ENCODE measurements at places on chromosomes 5 and 9. TPM values are rescaled to one million over a fixed set of nuclear protein-coding genes. Genes with fewer than 3 reads are reported as not detected.

DNA sequence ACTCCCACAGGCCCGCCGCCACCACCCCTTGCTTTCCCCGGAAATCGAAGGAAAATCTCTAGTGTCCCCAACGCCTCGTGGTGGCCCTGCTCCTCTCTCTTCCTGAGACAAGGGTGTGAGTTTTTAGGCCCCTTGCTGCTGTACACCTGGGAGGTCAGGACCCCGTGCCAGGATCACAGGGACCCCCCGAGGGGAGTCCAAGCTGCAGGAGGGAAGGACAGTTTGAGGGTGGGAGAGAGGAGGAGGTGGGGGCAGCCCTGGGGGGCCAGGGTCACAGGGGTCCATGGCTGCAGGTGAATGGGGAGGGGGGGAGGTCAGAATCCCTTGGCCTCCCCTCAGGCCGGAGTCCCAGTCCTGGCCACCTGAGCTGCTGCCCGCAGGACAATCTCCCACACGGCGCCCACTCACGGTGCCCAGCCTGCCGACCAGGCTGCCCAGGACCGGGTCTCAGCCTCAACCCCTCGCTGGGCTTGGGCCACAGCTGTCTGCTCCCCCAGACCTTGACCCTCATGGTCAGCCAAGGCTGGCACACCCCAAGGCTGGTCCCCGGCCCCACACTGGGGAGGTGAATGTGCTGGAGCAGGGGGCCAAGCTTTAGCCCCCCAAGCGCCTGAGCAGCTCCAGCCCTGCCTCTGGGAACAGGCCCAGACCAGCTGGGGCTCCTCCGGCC lies 19.9 kb downstream of the TPPP start:
- DNase-seq, result no peak

- DNase-seq, result no peak
These were observed 434.4 kb upstream of the BRINP1 start for GRCh38 chr9:119803679-119804078.

DNA sequence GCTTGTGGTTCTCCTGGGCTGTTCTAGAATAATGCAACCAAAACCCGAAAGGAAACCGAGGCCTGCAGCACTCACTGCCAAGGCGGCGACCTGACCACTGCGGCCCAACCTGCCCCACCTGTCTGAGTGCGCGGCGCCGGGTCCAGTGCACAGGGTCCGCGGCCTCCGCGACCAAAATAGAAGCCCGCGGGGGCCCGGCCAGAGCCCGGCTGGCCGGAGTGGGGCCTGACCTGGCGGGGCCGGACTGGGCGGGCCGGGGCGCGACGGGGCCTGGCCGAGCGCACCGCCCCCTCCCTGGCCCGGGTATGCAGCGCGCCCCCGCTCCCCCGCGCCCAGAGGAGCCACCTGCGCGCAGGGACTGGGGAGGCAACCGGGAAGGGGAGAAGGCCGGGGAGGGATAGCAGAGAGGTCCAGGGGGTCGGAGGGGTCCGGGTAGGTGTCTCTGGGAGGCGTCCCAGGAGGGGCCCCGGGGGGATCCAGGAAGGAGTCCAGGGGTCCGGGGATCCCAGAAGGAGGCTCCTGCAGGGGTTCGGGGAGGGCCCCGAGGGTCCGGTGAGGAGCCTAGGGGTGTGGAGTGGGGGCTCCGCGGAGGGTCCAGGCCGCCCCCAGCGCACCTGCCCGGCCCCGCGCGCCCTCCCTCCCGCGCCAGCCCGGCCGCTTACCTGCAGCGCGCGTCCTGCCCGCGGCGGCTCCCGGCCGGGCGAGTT lies 503 bp downstream of the SEMA4D start:
- no peak for DNase-seq

DNA sequence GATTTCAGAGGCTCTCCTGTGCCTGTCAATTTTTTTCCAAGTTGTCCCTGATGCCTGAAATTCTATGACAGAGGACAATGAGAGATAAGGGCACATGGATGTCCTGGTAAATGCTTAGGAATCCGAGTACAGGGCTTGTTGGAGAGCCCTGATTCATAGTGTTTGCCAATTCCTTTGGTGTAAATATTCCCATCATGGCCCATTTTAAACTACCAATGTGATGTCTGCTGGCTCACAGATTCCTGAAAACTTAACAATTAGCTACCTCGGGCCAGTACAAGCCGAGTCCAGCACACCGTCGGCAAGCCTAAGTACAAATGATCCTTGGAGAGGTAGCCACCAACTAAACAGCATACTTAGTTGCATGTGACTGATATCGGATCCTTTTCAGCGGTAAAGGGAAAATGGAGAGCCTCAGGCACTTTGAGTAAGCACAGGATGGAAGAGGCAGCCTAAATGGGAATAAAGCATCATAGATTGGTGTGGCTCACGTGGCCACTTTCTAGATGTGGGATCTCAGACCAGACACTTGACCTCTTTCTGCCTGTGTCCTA lies 3.6 kb downstream of the ITK start:
- DNase-seq, result no peak

DMRT2 gene
- total RNA-seq, result not detected

- no peak for DNase-seq
These were observed 20.7 kb downstream of the COL5A1 start for GRCh38 chr9:134662143-134662876.

DNA sequence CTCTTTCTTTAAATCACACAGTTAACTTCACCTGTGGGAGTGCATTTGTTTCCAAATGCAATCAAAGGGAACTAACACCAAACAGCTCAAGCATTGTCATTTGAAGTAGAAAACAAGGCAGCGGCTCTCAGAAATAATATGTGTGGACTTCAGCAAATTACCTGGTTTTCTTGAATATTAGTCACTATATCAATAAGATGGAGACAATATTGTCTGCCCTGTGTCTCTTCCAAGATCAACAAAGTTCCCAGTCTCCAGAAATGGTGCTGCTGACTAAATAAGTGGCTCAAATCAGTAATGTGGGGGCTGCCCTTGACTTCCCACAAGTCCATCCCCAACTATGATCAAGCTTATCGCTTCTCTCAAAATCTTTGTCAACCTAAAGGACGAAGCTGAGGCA lies 53.1 kb upstream of the CEMIP2 start:
- DNase-seq, result no peak

GRCh38 chr5:35461530-35461929 lies 156.1 kb upstream of the SPEF2 start:
- no peak for DNase-seq

DNA sequence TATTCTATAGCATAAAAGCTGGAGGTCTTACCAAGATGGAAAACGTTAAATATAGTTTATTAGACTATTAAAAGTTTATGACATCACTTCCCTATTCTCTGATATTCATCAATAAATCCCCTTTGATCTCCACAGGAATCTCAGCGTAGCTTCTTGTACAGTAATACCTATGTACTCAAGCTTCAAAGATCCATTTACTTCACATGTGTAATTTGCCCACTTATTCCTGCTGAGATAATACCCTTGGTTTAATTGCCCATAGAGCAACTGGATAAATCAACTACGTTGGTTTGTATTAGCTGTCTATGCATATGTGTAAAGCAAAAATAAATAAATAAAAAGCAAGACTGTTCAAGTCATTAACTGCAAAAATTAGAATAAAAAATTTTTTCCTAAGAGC lies 219.7 kb downstream of the EFNA5 start:
- DNase-seq, result no peak

DNA sequence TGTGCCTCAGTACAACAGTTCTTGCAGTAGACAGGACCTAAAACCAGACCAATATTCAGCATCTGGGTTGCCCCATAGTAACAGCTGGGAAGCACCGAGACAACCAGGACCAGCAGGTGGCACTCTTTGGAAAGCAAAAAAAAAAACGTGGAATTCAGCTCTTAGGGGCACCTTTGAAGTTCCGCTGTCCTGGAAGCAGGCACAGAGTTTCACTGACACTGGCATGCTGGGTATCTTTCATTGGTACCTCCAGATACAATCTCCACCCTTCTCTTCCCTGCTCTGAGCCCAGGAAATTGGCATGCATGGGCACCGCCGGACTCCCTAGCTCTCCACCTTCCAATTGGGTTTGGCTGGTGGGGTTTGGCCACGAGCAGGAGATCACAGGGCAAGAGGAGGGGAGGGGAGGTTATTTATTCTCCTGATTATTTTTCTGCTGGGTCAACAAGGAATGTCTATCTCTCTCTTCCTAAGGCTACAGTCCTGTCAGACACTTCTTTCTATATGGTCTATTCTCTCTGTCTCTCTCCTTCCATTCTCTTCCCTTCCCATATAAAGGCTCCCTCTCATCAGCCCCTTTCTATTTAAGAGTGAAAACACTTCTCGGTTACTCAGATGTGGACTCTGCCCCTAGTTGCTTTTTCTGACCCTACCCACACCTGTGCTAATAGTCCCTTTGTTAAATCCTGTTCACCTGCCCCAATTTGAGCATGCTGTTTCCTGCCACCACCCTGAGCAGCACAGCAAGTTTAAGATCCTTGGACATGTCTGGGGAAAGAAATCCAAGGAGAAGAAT lies 1.9 kb upstream of the IDNK start:
- peak; percentile 59 for DNase-seq

GRCh38 chr5:67530609-67531255 lies 334.1 kb upstream of the CD180 start:
- no peak for DNase-seq

SCGB3A2 gene
- not detected for total RNA-seq

GRCh38 chr5:139090581-139090980 lies 107.6 kb downstream of the SIL1 start:
- no peak for DNase-seq

DNA sequence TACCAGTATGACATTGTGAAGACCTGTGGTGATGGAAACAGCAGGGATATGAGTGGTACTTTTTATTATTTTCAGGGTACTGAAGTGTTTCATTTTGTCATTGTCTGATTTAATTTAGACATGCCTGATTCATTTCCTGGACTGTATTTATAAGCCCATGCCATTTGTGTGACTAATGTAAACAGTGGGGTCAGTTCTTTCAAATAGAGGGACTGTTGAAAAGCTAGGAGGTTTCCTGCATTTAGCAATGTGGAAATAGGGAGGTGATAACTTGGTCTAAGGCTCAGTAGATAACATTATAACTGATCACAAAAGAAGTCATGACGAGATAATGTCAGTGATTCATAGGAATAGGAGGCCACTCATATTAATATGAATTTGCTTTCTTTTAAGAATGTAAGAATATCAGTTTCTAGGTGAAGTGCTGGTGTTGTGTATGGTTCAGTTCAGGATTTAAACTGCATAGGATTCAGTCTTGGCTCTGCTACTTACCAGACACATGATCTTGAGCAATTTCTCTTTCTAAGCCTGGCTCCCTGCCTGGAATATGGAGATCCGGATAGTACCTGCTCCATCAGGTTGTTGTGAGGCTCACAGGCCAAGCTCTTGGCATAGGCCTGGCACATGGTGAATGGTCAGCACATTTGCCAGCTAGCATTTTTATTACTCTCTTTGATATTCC lies 7.5 kb downstream of the RASGRF2 start:
- no peak for DNase-seq

C6 gene
- not detected for total RNA-seq

All from NCI-H460 (cell line).